ENCODE measurements at places on chromosomes 12 and 14.

GRCh38 chr14:39593377-39593776 is 161.1 kb upstream of the FBXO33 start:
- no peak for DNase-seq

DNA sequence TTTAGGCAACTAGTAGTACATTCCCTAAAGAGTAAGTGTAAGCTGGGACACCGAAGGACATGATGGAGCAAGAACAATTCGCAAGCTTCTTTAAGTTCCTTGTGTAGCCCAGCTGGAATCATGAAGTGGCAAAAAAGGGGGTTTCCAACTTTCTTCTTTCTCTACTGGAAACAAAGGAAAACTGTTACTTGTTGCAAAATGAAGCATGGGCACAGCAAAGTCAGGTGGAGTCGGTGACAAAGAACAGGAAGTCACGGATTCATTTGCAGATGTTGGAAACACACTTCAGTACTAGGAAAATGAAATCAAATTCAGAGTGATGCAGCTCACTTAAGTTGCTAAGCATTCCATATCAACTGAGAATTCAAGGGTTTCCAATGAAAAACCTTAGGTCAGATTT is 706.9 kb upstream of the STXBP6 start:
- DNase-seq: no peak

GRCh38 chr12:18864900-18865561 is 127.1 kb downstream of the CAPZA3 start:
- no peak for DNase-seq

- DNase-seq: no peak
These were observed 107.0 kb downstream of the SLC38A6 start for GRCh38 chr14:61088081-61088480.

- no peak for DNase-seq
These were observed 246.3 kb downstream of the RGS6 start for GRCh38 chr14:72178517-72178916.

DNA sequence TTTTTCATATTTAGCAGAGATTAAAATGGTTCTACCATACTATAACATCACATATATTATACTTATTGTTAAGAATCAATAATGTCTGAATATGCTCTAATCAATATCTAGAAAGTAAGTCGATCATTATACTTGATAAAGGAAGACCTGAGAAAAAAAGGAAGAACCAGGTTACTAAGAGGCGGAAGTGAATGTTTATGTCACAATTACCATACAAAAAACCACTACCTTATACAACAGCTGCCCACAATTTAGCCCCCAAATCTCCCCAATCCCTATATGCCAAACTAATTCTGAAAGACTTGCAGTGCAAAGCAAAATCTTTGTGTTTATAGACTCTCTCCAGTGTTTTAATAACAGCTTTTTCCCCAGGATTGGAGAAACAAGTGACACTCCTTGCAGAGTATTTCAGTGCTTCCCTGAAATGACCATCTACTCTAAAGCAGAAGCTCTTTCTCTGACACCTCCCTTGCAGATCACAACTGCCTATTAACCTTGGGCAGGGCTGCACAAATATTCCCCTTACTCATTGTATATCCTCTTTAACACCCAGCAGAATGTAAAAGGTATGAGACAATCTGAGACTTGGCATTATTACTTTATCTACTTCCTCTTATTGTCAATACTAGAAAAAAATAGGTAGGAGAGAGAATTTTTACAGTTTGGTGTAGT is 12.7 kb upstream of the SLC2A3 start:
- DNase-seq: no peak

GRCh38 chr14:75123991-75124390 is 2.9 kb downstream of the NEK9 start:
- DNase-seq: no peak

All from GM12864 (cell line).